ENCODE measurements at places on chromosomes 7 and 10. TPM values are rescaled to one million over a fixed set of nuclear protein-coding genes. Genes with fewer than 3 reads are reported as not detected.

GRCh38 chr10:129626796-129627435 lies 159.9 kb downstream of the MGMT start:
- no peaks in the 10 kb centered on the region for H3K4me1 ChIP-seq
- no peak overlapping the region for H3K4me3 ChIP-seq
- no peaks in the 10 kb centered on the region for H3K36me3 ChIP-seq
- no peak overlapping the region for H3K27ac ChIP-seq

DNA sequence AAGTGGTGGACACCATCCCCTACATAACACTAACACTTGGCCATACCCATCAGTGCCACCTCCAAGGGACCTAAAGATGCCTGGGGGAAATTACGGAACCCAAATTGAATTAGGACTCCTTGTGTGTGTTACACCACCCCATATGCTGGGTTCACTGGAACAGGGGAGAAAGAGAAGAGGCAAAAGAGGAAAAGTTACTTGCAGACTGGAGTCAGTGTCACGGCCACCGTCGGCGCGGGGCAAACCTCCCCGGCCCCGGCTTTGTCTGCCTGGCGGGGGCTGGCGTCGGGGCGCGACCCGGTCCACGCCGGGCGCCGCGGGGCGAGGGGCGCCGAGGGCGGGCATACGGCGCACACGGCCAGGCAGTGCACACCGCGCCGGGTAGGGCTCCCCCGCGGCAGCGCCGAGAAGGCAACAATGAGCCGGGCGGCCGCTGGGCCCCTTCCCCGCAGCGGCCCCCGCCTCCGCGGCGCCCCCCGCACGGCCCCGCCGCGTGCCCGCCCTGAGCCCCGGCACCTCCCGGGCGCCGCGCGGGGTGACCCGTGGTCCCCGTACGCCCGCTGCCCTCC lies 171.1 kb downstream of the FAM107B start:
- H3K4me3 ChIP-seq, result peak overlapping the region; percentile 49
- peaks cover 12% of the 10 kb centered on the region for H3K4me1 ChIP-seq
- peak overlapping the region; percentile 74 for H3K27ac ChIP-seq

- H3K36me3 ChIP-seq, result no peaks in the 10 kb centered on the region
- no peak overlapping the region for H3K4me3 ChIP-seq
- no peak overlapping the region for H3K27ac ChIP-seq
- no peak for DNase-seq
Observed at GRCh38 chr10:132869621-132870020, 72.7 kb downstream of the CFAP46 start.

GRCh38 chr7:82109288-82109687 lies 334.3 kb downstream of the CACNA2D1 start:
- DNase-seq, result peak; percentile 53
- no peak overlapping the region for H3K4me3 ChIP-seq
- no peaks in the 10 kb centered on the region for H3K27me3 ChIP-seq
- peak overlapping the region; percentile 35 for H3K27ac ChIP-seq

DNA sequence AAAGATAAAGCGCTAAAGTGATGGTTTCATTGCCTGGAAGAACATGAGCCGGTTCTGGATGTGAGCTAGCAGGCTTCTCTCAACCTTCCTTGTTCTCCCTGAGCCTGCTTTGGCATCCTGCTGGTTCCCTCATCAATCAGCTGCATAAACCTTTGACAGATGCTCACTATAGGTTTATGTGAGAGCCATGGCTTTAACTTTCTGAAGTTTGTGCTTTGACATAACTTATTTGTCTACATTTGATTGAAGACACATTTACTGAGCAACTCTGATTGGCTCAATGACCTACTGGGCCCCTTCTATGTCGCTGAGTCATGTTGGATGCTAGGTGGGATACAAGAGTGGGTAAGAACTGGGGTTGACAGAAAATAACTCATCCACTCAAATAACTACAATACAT lies 192.0 kb downstream of the ADAM12 start:
- DNase-seq, result no peak
- no peaks in the 10 kb centered on the region for H3K27me3 ChIP-seq
- no peak overlapping the region for H3K27ac ChIP-seq
- H3K36me3 ChIP-seq, result no peaks in the 10 kb centered on the region
- H3K4me3 ChIP-seq, result no peak overlapping the region

GRCh38 chr7:136870866-136871487 lies 2.5 kb downstream of the CHRM2 start:
- H3K4me1 ChIP-seq, result peaks cover 10% of the 10 kb centered on the region
- peak; percentile 29 for DNase-seq
- no peaks in the 10 kb centered on the region for H3K27me3 ChIP-seq
- no peak overlapping the region for H3K27ac ChIP-seq

DNA sequence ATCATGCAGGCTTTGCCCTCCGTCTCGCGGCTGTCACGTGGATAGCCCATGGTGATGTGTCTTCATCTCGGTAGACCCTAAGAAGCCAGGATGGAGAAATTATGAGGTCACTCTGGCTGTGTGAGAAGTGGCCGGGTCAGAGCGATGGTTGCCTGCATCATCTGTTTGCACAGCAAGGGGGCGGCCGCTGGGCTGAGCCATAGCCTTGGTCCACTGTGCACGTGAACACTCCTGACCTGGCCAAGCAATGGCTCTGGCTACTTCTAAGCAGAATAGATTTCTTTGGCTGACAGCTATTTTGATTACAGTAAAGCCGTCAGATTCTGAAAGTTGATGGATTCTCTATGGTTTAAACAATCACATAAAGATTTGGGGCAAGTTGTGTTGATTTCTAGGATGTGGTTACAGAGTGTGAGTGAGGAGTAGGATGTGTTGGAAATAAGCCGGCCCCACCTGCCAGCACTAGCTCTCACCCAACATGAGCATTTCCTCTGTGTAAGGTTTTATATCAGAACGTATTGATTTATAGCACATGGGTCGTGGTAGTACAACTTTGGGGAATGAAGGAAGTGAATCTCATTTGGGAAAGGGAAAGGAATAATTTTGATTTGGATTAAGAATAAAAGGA lies 214.4 kb upstream of the GPR26 start:
- H3K4me1 ChIP-seq, result no peaks in the 10 kb centered on the region
- no peak for DNase-seq
- H3K36me3 ChIP-seq, result no peaks in the 10 kb centered on the region
- H3K4me3 ChIP-seq, result no peak overlapping the region
- H3K27me3 ChIP-seq, result no peaks in the 10 kb centered on the region

DNA sequence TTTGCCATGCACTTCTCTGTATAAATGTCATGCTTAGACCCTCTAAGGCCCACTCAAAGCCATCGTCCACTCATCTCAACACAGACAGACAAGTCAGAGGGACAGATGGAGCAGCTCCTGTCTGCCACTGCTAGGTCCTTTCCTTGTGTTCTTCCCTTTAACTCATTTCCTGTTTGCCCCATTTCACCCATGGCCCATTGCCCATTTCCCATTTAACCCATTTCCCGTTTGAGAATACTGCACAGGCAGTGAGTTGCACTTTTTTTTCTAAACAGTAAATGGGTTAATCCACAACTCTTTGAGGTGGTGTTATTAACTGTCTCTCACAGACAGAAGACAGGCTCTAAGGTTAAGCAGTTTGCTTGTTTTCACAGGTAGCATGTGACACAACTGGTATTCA lies 179.3 kb downstream of the NPSR1 start:
- no peak overlapping the region for H3K4me3 ChIP-seq
- no peak for DNase-seq
- no peaks in the 10 kb centered on the region for H3K4me1 ChIP-seq
- H3K36me3 ChIP-seq, result no peaks in the 10 kb centered on the region

GRCh38 chr7:88243345-88243909 lies 23.6 kb upstream of the SRI start:
- H3K27ac ChIP-seq, result no peak overlapping the region
- H3K4me3 ChIP-seq, result no peak overlapping the region
- H3K4me1 ChIP-seq, result no peaks in the 10 kb centered on the region
- DNase-seq, result peak; percentile 66
- no peaks in the 10 kb centered on the region for H3K36me3 ChIP-seq
- H3K27me3 ChIP-seq, result no peaks in the 10 kb centered on the region

- no peaks in the 10 kb centered on the region for H3K27me3 ChIP-seq
- H3K27ac ChIP-seq, result no peak overlapping the region
- DNase-seq, result peak; percentile 53
- H3K36me3 ChIP-seq, result no peaks in the 10 kb centered on the region
- H3K4me1 ChIP-seq, result no peaks in the 10 kb centered on the region
Observed at GRCh38 chr7:113289140-113289740, 170.9 kb upstream of the SMIM30 start.

DNA sequence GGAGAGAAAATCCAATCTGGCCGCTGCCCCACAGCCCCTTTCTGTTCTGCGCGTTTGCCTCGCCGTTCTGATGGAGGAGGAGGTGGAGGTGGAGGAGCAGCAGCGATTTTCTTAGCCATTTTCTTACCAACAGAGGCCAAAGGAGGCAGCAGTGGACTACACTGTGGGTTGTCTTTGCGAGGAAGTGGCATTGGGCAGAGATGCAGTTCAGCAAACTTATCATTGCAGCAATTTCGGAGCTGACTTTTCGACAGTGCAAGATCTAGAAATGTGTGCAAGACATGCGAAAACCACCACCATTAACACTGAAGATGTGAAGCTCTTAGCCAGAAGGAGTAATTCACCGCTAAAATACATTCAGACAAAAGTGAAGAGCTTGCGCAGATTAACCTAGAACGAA lies 1.9 kb upstream of the ARL4A start:
- peak overlapping the region; percentile 97 for H3K27ac ChIP-seq
- no peaks in the 10 kb centered on the region for H3K4me1 ChIP-seq
- H3K4me3 ChIP-seq, result no peak overlapping the region
- DNase-seq, result peak; percentile 53
- H3K36me3 ChIP-seq, result no peaks in the 10 kb centered on the region

DNA sequence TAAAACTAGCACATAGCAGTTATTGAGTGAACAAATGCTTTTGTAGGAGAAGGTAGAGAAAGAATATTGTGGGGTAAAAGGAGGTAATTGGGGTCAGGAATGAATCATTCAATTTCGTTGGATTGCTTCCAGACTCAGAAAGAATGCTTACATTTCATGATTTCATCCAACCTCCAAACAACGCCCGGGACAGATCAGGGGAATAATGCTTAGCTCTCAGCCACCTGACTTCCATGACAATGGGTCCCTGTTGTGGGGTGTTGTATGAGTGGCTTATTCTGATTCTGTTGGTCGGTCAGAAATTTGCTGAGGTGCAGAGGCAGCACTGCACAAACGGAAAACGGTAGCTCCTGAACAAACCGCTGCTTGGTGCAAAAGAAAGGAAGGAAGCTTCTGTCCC lies 24.0 kb upstream of the INPP5F start:
- DNase-seq, result peak; percentile 37
- H3K4me1 ChIP-seq, result peaks cover 3% of the 10 kb centered on the region
- H3K27me3 ChIP-seq, result no peaks in the 10 kb centered on the region
- no peak overlapping the region for H3K27ac ChIP-seq
- no peaks in the 10 kb centered on the region for H3K36me3 ChIP-seq
- no peak overlapping the region for H3K4me3 ChIP-seq

- H3K27ac ChIP-seq, result no peak overlapping the region
- H3K4me3 ChIP-seq, result no peak overlapping the region
- no peaks in the 10 kb centered on the region for H3K27me3 ChIP-seq
- no peaks in the 10 kb centered on the region for H3K36me3 ChIP-seq
- peaks cover 2% of the 10 kb centered on the region for H3K4me1 ChIP-seq
Observed at GRCh38 chr7:138008588-138009349, 6.9 kb upstream of the CREB3L2 start.

The NFE2L3 gene
- total RNA-seq, result 5.4 TPM

The SLC18A2 gene
- total RNA-seq, result not detected

The IFRD1 gene
- 106 TPM for total RNA-seq

The ZFAND4 gene
- 9.6 TPM for total RNA-seq

The ETV1 gene
- 26.4 TPM for total RNA-seq

The KIAA1217 gene
- total RNA-seq, result 0.26 TPM

The PAXIP1 gene
- 6.4 TPM for total RNA-seq

The DKK1 gene
- 54.4 TPM for total RNA-seq

Measured in fibroblast of lung (primary cell).